Uterus (tissue), 4 donors: ENCODE measurements at places on chromosomes 13 and 19.

DNA sequence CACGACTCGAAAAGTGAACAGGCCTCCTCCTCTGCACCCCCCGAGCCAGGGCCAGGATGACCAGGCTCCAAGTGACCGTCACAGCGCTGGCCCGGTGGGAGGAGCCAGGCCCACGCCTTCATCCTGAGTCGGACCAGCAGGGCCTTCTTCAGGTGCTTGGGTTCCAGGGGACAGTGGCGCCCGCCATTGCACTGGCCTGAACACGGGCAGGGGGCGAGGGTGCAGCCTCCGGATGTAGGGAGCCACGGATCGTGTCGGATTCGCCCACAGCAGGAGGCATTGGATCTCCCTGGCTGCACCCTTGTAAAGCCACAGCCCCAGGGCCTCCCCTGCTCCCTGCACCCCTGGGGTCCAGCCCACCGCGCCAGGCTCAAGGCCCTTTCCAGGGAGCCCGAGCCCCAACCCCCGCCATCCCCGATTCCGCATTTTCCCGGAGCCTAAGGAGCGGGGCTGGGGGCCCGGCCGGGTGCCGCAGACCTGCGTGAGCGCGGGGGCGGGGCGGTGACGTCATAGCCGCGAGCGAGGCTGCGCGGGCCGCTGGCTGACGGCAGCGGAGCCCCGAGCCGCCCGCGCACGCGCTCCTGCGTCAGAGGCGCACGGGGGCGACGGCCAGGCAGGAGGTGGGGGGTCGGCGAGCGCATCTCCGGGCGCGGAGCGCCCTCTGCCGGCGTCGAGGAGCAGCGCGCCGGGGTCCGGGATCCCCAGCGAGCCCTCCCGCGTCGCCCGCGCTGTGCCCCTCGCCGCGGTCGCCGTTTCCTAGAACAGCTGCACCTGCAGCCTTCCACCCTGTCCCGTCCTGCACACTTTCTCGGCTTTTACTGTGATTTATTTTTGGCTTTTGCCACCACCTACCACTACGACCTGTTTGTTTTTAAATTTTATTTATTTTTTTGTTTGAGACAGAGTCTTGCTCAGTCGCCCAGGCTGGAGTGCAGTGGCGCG, 1.5 kb upstream of the ATP5F1D start:
- peaks cover 8% of the 10 kb centered on the region for H3K27me3 ChIP-seq
- H3K36me3 ChIP-seq: no peaks in the 10 kb centered on the region
- no peaks in the 10 kb centered on the region for H3K4me1 ChIP-seq
- peak overlapping the region; percentile 17 for H3K4me3 ChIP-seq
- peak; percentile 86 for DNase-seq
- peak overlapping the region; percentile 93 for H3K27ac ChIP-seq

DNA sequence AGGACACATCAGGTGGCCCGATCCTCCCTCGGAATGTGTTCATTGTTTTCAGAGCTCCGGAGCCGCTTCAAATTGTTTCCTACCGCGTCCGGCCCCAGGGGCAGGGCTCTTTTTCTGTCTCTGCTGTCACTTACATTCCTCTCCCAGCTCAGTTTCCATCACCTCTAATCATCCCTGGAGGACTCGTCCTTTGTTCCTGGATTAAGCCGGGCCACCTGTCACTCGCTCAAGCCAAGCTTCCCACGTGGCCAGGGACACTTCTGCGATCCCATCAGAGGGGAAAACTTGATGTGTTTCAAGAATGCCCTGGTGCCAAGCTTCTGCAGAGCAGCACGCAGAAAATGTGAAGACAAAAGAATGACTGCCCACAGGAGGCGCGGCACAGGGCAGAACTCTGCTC, 13.5 kb downstream of the IL17D start:
- no peak overlapping the region for H3K4me3 ChIP-seq
- no peaks in the 10 kb centered on the region for H3K4me1 ChIP-seq
- H3K36me3 ChIP-seq: no peaks in the 10 kb centered on the region
- no peak for DNase-seq

- no peaks in the 10 kb centered on the region for H3K36me3 ChIP-seq
- DNase-seq: peak; percentile 81
- H3K27ac ChIP-seq: no peak overlapping the region
- H3K4me3 ChIP-seq: no peak overlapping the region
- no peaks in the 10 kb centered on the region for H3K27me3 ChIP-seq
Measured at GRCh38 chr19:38506723-38507550, 73.4 kb downstream of the RYR1 start.

GRCh38 chr13:48493066-48493765, 39.7 kb downstream of the RCBTB2 start:
- no peak overlapping the region for H3K4me3 ChIP-seq
- no peaks in the 10 kb centered on the region for H3K27me3 ChIP-seq
- no peaks in the 10 kb centered on the region for H3K4me1 ChIP-seq
- H3K36me3 ChIP-seq: no peaks in the 10 kb centered on the region
- no peak for DNase-seq
- peak overlapping the region; percentile 65 for H3K27ac ChIP-seq

DNA sequence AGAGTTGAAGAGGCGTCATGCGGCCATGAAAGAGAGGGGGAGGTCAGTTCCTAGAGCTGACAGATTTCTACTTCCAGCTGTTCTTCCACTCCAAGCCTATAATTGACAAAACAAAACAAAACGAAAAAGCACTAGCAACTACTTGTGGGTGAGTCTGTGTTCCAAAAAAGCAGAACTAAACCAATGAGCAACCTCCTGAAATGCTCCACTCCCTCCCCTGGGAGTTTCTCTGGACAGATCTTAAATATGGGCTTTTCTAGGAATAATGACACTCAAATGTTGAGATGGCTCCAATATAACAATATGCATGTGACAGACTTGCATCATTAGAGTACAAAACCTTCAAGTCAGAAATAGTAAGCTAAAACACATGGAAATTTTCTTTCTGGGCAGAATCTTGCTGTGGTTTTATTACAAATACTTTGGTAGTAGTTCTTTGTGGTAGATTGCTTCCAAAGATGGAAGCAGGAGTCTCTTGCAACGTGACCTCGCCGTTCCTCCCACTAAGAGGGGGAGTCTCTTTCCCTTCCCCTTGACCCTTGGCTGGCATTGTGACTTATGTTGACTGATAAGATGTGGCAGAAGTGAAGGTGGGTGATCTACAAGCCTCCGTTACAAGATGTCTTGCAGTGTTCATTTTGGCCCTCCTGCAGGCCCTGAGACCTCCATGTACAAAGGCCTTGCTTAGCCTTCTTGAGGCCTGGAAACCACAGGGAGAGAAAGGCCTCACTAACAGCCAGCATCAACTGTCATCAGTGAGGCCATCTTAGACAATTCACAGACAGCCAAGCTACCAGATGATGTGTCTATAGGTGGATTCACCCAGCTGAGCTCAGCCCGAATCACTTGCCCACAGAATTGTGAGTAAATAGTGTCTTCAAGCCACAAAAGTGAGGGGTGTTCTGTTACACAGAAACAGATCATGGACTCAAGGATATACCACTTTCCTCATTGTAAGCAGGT, 173.1 kb upstream of the RFC3 start:
- H3K4me1 ChIP-seq: peaks cover 29% of the 10 kb centered on the region
- DNase-seq: peak; percentile 50
- H3K27ac ChIP-seq: peak overlapping the region; percentile 81
- no peaks in the 10 kb centered on the region for H3K27me3 ChIP-seq
- no peak overlapping the region for H3K4me3 ChIP-seq

- no peaks in the 10 kb centered on the region for H3K36me3 ChIP-seq
- H3K27me3 ChIP-seq: no peaks in the 10 kb centered on the region
- H3K4me1 ChIP-seq: peaks cover 4% of the 10 kb centered on the region
- no peak for DNase-seq
Measured at GRCh38 chr19:45172611-45173208, 5.3 kb downstream of the TRAPPC6A start.
